ENCODE measurements at places on chromosomes 12 and 14. TPM values are rescaled to one million over a fixed set of nuclear protein-coding genes. Genes with fewer than 3 reads are reported as not detected.

PROX2 gene
- total RNA-seq, result not detected

SIX6 gene
- total RNA-seq, result not detected

GPR132 gene
- total RNA-seq, result under 0.01 TPM

TTC9 gene
- total RNA-seq, result not detected

AEBP2 gene
- 26.8 TPM for total RNA-seq

RNASE3 gene
- total RNA-seq, result 1.3 TPM

STXBP6 gene
- total RNA-seq, result 13.6 TPM

CPNE6 gene
- not detected for total RNA-seq

TAS2R14 gene
- total RNA-seq, result not detected

CLEC6A gene
- total RNA-seq, result not detected

DDN gene
- total RNA-seq, result not detected

CPNE8 gene
- 20.0 TPM for total RNA-seq

KDM2B gene
- total RNA-seq, result 52.7 TPM
